ENCODE measurements at places on chromosomes 4 and X.

GRCh38 chr4:133355633-133356032, 206.5 kb downstream of the PCDH10 start:
- DNase-seq = no peak

GRCh38 chrX:72461766-72462165, 110.9 kb downstream of the HDAC8 start:
- DNase-seq = no peak

DNA sequence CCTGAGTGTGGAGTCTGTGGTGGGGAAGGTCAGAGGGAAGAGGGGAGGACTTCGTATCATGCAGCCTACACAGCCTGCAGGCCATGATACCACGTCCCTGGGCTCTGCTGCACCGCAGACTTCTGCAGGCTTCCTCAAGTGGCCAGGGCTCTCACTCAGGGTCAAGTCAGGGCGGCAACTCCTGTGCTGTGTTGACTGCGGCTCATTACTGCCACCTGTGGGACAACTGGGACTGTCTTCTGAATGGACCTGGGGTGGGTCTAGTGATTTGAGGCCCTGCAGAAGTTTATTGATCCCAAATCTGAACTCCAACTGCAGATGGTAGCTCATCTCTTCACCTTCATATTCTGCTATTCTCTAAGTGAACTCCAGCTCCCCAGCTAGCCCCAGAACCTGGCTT, 167.1 kb downstream of the NSUN7 start:
- no peak for DNase-seq

- no peak for DNase-seq
Observed at GRCh38 chrX:15127010-15127409, 142.9 kb downstream of the ASB9 start.

GRCh38 chr4:1568855-1569460, 115.2 kb downstream of the FAM53A start:
- no peak for DNase-seq

- DNase-seq = no peak
Observed at GRCh38 chr4:152264106-152264505, 271.8 kb downstream of the FBXW7 start.

DNA sequence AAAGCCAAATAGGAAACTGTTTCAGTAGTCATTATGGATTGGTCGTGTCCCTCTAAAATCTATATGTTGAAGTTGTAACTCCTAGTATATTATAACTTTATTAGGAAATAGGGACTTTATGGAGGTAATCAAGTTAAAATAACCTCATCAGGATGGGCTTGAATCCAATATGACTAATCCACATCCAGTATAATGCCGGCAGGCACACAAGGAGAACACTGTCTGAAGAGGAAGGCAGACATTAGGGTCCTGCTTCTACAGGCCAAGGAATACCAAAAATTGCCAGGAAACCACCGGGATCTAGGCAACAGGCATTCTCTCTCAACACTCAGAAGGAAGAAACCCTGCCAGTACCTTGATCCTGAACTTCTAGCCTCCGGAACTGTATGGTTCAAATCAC, 130.3 kb downstream of the ATP10D start:
- no peak for DNase-seq

DNA sequence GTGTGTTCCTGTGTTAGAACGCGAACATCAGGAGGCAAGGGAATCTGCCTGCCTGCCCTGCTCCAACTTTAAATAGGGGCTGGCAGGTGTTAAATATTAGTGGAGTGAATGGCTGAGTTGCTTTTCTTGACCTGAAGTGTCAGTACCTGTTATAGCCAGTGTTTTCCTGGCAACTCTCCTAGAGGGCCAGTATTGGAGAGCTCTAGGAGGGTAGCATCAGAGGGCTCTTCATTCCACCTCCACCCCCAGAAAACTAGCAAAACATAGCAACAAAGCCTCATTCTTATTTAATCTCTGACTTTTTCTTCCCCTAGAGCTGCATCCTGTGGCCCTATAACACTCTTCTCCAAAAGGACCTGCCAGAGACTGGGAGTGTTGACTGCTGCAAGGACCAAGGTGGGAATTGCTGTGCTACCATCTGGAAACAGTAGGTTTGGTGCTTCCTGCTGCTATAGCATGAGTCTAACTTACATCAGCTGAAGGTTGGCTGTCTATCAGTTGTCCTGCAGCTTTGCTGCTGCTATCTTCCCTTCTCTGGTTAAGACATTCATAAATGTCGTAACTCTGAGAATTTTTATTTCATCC, 33.5 kb downstream of the SGMS2 start:
- DNase-seq = no peak

DNA sequence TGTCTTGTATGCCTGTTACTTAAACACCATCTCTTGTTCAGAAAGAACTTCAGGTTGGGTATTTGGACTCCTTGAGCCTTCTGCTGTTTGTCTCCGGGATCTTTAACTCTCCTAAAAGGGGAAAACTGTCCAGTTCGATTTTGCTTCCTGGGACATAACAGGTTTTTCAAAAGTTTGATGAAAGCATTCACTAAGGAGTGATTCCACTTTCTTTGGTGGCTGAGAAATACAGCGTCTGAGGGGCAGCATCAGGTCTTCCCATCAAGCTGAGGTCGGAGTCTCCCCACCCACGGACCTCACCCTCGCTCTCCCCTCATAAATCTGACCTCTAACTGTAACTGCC, 1.4 kb downstream of the AFAP1 start:
- DNase-seq = no peak
